T-helper 22 cell (primary cell): ENCODE measurements at places on chromosomes 5 and 9.

DNA sequence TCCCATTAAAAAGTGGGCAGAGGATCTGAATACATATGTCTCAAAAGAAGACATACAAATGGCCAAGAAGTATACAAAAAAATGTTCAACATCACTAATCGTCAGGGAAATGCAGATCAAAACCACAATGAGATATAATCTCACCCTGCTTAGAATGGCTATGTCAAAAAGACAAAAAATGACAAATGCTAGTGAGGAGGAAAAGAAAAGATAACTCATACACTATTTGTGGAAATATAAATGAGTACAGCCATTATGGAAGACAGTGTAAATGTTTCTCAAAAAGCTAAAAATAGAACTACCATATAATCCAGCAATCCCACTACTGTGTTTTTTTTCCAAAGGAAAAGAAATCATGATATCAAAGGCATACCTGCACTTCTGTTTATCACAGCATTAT lies 450.7 kb downstream of the EFNA5 start:
- DNase-seq = no peak

GRCh38 chr9:14030375-14031059 lies 283.4 kb downstream of the NFIB start:
- no peak for DNase-seq

DNA sequence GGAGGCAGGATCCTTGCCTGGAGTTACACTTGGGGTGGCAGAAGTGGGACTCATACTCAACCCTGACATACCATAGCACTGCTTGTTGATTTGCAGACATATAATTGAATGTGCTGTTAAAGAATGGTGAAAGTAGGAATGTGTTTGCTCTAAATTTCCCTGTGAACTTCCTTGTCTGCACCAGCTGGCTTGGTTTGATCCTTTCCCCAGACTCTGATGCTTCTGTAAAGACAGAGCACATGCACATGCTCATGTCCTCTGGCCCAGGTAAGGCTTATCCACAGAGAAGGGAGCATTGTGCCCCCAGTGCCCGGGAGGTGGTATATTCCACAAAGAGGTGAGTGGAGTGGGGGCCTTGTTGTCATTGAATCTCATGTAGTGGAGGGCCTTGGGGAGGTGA lies 138.0 kb upstream of the STC2 start:
- no peak for DNase-seq

GRCh38 chr5:12392246-12392645 lies 488.0 kb upstream of the CTNND2 start:
- no peak for DNase-seq

GRCh38 chr5:142353071-142353472 lies 28.3 kb upstream of the SPRY4 start:
- DNase-seq = no peak

DNA sequence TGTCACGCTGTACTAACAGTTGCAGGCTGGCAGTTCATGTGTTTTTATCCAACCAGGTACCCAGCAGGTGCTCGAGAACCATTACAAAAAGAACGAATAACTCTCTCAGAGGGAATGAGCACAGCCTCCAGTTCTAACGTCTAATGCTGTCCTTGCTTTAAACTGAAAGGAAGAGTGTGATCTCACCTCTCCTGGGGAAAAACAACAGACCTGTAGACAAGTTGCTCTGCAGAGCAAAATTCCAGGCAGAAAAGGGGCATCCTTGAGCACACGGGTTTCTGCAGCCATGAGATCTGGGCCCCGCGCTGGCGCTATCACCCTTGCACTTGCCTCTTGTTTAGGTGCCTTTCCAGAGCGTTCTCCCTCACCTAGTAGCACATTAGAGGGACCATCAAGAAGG lies 92.5 kb upstream of the DNAH5 start:
- DNase-seq = no peak

DNA sequence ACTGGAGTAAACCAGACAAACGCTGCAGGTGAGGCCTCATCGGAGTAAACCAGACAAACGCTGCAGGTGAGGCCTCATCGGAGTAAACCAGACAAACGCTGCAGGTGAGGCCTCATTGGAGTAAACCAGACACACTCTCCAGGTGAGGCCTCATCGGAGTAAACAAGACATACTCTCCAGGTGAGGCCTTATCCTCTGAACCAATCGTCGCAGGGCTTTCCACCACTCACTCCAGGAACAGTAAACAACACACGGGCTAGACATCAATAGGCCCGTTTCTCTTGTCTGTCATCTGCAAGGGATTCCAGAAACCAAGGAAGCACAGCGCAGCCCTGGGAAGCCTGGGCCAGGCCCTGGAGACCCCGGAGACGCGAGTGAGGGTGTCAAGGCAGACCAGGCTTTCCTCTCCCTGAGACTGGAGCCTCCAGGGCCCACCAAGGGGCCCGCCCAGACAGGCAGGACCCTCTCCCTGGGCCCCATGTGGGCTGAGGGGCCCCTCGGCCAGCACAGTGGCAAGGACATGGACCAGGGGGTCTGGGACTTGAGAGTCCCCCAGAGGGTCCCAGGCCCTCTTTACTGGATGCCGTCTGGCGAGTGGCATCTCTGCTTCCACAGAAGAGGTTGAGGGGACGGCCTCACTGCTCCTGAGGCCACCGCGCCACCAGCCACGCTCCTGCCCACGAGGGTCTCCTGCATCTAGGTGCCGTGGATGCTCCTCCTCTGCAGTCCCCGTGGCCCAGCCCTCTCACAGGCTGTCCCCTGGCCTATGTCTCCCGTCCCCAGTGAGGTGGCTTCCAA lies 26.4 kb upstream of the NSMF start:
- no peak for DNase-seq

GRCh38 chr5:935510-936084 lies 42.9 kb downstream of the TRIP13 start:
- no peak for DNase-seq

DNA sequence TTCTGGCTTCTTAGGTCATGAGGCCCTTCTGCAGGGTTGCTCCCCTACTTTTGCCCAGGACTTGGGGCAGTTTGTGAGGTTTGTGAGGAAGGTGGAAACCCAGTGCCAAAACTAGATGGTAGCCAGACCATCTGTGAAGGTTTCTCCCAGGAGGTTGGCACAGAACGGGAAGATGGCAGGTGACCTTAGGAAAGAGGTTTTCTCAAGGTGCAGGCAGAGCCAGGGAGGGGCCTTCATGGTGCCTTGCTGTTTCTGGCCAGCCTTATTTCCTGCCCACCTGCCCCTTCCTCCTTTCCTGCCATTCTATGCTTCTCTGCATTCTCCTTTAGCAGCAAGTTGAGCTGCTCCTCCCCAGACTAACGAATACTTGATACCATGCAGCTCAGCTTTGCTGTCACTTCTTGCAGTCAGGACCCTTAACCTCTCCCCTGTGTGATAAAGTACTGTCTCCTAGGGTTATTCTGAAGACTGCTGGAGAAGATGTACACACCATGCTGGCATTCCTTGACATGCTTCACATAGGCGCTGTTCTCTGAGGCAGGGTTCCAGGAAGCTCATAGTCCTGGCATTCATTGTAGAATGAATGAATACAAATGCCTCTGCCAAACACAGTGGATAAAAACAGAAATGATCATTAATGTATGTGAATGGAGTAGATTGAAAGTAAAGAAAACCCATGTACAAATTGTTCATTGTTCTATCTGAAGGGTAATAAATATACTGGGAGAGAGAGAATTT lies 154.3 kb downstream of the KDM4C start:
- no peak for DNase-seq

- DNase-seq = no peak
These were observed 261.2 kb upstream of the CLINT1 start for GRCh38 chr5:158119961-158120723.

GRCh38 chr9:95193067-95193466 lies 124.4 kb downstream of the FANCC start:
- DNase-seq = no peak

DNA sequence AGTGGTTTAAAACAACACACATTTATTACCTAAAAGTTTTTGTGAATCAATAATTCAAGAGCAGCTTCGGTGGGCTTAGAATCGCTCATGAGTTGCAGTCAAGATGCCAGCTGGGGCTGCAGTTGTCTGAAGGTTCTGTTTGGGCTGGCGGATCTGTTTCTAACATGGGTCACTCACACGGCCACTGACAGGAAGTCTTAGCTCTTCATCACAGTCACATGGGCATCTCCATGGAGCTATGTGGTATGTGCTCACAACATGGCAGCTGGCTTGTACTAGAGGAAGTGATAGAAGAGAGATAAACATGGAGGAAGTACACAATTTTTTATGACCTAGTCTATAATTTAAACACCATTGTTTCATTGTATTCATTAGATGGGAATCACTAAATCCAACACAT lies 11.2 kb downstream of the KLHL9 start:
- DNase-seq = no peak

DNA sequence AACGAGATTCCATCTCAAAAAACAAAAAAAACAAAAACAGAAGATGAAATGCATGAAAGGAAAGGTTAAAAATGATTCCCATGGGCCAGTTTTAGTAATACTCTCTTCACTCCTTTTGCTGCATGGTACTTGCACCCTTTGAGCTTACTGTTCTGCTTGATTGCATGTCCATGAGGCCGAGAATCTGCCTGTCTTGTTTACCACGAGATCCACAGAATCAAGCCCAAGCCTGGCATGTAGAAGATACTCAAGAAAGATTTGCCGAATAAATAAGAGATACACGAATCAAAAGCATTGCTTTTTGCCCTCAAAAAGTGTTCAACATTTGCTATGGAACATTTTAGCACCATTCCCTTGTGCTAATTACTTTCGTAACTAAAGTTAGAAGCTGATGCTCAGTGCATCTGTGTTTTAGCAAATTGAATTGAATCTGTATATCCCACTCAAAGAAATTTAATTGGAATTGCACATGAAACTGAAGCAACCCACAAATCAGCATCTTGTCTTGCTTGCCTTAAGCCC lies 1.1 kb downstream of the FAXDC2 start:
- no peak for DNase-seq

- no peak for DNase-seq
These were observed 35.3 kb downstream of the UBE2QL1 start for GRCh38 chr5:6483880-6484382.

- DNase-seq = no peak
These were observed 231.3 kb downstream of the NPR3 start for GRCh38 chr5:32942225-32942989.

GRCh38 chr5:108415726-108416125 lies 33.8 kb upstream of the FBXL17 start:
- no peak for DNase-seq

- DNase-seq = no peak
These were observed 104.3 kb downstream of the CEMIP2 start for GRCh38 chr9:71663931-71664459.

- no peak for DNase-seq
These were observed 1.0 kb downstream of the FAM221B start for GRCh38 chr9:35827486-35827885.

- no peak for DNase-seq
These were observed 201.3 kb downstream of the CDK5RAP2 start for GRCh38 chr9:120378680-120379079.

- DNase-seq = no peak
These were observed 5.2 kb upstream of the GRK6 start for GRCh38 chr5:177421062-177421798.

GRCh38 chr5:206927-207536 lies 10.9 kb downstream of the CCDC127 start:
- no peak for DNase-seq

GRCh38 chr5:104375345-104375744 lies 812.8 kb upstream of the NUDT12 start:
- DNase-seq = no peak

GRCh38 chr5:56045469-56045868 lies 50.7 kb upstream of the IL6ST start:
- DNase-seq = no peak

GRCh38 chr5:68953231-68953874 lies 140.5 kb upstream of the SLC30A5 start:
- DNase-seq = no peak

GRCh38 chr9:71769175-71770161 lies 1.2 kb upstream of the CEMIP2 start:
- DNase-seq = peak; percentile 66
